GM23248 (cell line): ENCODE measurements at places on chromosomes 4 and X.

GRCh38 chr4:100933628-100934027 lies 413.7 kb downstream of the PPP3CA start:
- peak; percentile 82 for DNase-seq

- DNase-seq: peak; percentile 11
These were observed 30.0 kb upstream of the APELA start for GRCh38 chr4:164847016-164847415.

DNA sequence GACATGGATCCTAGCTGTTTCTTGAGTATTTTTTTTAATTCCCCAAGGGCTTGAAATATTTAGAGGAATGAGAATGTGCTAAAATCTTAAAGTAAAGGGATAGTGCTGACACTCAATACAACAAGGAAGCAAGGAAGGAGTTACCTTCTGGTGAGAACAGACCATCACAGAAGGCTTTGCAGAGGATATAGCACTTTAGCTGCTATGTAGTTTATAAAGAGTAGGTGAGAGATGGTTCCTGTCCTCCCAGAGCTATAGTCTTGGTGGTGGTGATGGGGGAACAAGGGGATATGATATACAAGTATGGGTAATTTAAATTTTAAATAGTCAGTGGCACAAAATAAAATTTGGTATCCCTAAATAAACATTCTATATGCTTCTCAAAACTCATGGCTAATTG lies 47.6 kb downstream of the MTHFD2L start:
- no peak for DNase-seq

DNA sequence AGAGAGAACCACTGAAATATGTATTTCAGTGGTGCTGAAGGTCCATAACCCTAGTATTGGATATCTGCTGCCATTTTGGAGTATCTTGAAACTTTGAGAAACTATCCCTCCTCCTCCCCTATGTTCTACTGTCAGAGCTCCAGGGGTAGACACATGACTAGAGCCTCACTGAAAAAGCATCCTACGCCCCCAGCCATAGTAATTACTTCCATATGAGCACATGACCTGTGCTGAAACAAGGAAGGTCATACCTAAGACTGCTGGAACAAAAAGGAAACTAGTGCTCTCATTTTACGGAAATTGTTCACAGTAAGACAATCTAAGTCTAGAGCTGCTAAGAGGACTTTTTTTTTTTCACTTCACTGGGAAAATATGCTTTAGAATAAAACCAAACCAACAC lies 42.0 kb upstream of the MAPK10 start:
- peak; percentile 34 for DNase-seq

DNA sequence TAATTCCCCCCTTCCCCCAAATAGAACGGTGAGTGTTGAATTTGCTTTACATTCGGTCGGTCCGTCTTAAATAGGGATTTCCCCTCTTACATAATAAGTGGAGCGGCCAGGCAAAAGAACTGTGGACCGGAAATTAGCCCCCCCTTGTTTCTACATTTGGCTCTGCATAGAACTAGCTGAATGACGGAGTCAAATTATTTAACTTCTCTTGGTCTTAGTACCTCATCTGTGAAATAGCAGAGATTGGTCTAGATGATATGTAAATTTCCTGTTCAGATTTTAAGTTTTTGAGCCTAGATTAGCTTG lies 1.3 kb downstream of the SPATA18 start:
- peak; percentile 43 for DNase-seq

DNA sequence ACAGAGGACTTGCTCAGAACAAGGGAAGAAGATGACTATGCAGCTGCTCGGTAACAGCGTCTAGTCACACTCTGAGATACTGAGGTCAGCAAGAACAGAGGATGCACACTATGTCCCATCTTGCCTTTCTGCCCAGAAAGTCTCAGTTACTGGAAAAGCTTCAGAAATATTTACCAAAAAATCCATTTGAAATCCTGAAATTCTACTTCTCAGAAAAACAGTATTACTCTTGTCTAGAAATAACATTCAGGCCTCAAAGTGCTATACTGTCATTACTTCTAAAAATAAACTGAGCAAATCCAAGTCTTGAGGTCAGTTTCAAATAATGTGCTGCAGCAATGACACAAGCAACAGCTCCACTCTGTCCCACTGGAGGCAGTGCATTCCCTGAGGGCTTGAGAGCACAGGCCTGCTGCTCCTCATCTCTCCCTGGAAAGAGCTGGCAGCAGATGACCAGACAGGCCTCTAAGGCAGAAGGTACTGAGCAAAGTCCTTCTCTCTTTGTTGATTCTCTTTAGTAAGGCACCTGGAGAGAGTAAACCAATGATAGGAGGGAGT lies 76.9 kb downstream of the CAMK2D start:
- DNase-seq: peak; percentile 73

- DNase-seq: no peak
These were observed 226.8 kb upstream of the LNX1 start for GRCh38 chr4:53818104-53818503.

DNA sequence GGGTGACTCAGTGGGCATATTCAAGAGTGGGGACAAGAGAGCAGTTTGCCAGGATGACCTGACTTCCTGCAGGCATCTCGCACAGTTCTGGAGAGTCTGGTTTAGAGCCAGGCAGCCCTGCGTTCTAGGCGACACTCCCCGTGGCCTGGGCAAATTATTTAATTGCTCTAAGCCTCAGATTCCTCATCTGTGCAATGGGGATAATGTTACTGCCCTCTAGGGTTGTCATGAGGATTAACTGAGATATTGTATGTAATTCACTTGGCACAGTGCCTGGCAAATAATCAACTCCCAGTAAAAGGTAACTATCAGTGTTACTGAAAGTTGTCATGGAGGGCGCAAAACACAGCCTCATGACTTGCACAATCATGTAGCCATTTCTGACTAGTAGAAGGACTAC lies 48.8 kb upstream of the PITX2 start:
- DNase-seq: no peak

- peak; percentile 77 for DNase-seq
These were observed 339 bp downstream of the TBC1D9 start for GRCh38 chr4:140755774-140756318.

- peak; percentile 40 for DNase-seq
These were observed 15.1 kb downstream of the PRIMPOL start for GRCh38 chr4:184664445-184665210.

- DNase-seq: peak; percentile 11
These were observed 642 bp downstream of the HMGN5 start for GRCh38 chrX:81201071-81201470.

DNA sequence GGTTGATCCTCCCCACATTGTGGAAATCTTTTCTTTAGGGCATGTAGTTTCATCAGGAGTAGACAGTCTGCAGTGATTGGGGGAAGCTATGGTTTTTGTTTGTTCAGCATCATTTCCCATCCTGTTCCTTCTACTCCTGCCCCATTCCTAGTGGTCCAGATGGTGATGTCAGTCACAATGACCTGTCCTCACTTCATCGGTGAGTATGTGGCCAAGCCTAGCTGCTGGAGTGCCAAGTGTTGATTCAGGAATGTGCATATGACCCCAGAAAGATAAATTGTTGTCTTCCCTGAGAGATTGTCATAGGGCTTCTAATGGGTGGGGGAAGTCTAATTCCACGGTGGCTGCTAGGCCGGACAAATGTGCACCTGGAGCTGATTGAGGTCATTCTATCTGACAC lies 130.6 kb upstream of the FAT1 start:
- no peak for DNase-seq

DNA sequence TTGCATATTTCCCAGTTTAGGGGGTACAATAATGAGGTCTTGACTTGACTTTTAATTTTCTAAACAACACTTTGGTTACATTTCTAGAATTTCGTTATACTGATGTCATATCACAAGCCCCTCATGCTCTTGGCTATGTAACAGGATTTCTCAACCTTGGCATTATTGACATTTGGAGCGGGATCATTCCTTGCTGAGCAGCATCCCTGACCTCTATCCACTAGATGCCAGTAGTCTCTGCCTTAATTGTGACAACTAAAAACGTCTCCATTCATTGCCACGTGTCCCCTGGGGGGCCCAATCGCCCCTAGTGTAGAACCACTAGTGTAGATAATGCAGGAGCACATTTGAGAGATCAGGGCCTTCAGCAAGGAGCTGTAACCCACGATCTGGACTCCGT lies 234.2 kb upstream of the MID1 start:
- no peak for DNase-seq

DNA sequence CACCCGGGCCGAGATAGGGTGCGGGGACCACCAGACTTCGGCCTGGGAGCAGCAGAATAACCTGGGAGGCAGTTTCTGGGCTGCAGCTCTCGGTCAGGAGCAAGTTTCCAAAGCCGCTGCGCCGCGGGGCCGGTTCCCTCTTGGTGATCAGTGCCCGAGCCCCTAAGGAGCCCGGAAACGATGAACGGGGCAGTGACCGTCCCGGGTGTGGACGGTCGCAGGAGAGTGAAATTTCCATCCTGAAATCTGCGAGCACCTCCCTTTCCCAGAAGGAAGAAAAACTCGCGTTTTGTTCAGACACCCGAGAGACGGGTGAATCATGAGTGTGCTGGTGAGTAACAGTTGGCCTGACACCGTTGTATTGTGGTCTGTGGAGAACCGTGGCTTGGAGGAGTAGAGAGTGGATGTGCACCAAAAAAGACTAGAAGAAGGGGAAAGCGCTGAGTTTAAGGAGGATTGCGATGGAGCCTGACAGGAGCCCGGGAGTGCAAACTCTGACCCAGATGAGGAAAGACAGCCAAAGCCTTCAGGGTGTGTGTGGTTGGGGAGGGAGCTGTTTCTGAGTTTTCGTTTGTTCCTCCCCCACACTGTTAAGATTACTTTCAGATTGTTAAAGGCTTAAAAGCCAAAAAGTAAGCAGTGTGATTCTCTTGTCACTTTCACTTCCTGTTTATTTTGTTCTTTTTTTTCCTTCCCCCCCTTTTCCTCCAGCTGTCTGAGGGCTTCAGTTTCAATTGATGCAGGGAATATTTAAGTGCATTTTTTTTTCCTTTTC lies 828 bp downstream of the MCUB start:
- peak; percentile 93 for DNase-seq

DNA sequence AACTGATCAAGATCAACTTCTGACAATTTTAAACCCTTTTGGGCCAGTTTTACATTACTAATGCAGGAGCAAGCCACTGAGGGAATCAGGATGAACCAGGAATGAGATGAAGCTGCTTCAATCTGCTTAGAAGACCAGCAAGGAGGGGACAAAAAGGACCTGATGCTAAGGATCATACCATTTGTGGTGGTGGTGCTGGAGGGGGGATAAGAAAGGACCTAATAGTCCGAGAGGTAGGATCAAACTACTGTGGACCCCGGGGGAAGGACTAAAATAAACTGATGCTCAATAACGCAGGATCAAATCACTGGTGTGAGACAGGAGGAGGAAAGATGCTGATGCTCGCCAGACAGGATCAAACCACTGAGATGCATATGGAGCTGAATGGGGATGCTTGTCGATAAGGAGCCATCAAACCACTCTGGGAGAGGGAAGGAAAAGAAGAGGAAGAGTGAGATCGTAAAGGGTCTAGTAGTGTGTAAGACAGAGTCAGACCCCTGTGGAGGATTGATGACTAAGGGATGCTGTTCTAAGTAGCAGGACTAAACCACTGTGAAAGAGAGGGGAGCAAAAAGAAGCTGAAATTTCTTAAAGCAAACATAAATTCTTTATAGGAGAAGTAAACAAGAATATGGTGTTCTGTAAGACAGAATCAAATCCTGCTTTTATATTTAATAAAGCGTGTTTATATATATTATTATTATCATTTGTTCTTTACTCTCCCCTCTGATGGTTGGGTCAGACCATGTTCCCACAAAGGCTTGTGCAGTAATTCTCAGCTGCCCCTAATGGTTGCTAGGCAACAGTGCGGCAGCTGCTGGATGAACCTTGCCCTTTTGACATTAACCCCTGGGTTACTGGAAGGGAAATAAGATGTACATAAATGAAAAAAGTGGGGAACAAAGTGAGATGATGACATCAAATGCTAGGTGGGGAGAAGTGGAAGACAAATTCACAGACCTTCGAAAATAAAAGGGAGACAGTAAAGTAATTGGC lies 432.5 kb upstream of the FGF16 start:
- no peak for DNase-seq

DNA sequence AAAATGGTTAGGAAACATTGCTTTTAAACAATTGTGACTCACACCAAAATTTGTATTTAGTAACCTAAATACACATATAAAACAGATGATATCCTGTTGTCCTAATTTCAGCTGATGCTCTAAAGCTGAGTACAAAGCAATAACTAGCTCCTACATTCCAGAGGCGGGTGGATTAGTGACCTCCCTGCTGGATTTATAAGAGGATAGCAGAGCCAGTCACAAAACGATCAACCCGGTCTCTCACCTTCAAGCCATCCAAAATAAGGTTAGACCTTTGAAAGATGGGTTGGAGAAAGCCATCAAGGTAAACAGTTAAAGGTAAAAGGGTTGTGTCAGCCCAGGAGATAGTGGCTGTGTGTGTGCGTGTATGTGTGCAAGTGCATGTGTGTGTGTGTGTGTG lies 43.2 kb upstream of the SFRP2 start:
- no peak for DNase-seq

DNA sequence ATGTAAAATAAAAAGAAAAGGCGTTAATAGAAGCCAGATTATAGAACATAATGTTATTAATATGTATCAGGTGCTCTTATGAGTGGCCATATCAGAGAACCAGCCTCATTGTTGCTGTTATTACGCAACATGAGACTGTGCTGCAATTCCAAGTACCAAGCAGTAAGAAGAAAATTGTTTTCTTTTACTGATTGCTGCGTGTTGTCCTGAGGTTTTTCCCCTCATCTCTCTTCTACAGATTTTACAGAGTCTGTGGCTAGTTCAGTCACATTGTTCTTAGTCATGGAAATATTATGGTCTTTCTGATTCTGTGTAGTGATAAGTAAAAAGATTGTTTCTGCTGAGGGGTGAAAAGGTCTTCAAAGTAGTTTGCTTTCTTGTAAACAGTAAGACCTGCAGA lies 55.9 kb downstream of the NPNT start:
- DNase-seq: peak; percentile 49

DNA sequence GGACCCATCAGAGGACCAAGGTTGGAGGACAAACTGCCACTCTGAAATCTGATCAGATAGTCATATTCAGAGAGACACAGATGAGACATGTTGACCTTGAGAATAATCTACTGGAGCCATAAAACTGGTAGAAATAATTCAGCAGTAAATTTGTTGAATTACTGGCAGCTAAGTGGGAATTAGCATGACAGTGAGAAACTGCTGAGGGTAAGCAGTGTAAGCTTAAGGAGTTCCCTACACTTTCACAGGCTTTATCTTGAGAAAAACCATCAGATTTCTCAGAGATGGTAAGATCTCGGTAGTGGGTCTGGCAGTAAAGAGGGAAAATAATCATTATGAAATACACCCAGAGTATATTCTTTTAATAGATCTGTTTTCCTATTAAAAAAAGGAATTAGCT lies 213.7 kb downstream of the TECRL start:
- no peak for DNase-seq

DNA sequence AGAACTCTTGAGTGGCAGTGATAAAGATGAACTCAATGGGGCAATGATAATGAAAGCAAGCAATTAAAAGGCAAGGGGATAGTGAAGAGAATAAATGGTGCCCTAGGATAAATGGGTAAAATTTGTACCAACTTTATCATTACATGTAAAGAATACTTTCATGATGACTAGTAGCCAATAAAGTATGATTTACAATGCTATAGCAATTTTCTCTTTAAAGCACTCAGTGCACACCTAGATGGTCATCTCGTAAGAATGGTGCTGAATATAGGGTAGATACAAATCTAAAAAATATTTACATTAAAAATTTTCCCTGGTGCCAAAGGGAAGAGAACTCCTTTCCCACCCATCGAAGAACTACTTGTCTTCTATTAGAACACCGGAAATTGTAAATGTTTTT lies 651.4 kb downstream of the STPG2 start:
- DNase-seq: no peak

- no peak for DNase-seq
These were observed 274.3 kb upstream of the TACR3 start for GRCh38 chr4:103994059-103994458.
